ENCODE measurements at places on chromosomes 11 and 22.

DNA sequence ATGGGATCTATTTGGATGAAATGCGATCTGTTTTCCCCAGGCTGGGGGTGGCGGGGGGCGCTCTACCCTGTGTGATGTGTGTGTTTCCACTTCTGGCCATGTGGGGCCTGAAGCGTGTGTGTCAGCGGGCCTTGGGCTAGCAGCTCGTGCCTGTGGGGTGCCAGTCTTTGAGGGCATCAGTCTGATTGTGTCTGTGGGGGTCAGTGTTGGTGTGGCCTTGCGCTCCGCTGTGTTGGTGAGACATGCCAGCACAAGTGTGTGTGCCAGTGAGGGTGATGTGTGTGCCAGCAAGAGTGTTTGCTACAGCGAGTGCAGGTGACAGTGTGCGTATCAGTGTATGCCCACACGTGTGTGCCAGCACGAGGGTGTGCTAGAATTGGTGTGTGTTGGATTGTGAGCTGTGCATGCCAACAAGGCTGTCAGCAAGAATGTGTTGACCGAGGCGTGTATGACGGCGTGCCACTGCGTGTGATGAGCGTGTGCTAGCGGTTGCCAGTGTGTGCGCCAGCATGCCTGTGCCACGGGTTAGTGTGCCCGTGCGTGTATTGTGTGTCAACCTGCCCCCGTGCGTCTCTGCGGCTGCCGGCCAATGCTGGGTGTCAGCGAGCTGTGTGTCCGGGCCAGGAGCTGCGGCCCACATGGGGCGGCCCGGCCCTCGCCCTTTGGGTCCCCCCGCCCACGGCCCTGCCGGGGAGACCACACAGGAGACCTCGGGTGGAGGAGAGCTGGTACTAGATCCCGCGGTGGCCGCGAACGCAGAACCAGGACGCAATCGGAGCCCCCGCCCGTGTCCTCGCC, 519 bp downstream of the ARRB1 start:
- no peak for DNase-seq

DNA sequence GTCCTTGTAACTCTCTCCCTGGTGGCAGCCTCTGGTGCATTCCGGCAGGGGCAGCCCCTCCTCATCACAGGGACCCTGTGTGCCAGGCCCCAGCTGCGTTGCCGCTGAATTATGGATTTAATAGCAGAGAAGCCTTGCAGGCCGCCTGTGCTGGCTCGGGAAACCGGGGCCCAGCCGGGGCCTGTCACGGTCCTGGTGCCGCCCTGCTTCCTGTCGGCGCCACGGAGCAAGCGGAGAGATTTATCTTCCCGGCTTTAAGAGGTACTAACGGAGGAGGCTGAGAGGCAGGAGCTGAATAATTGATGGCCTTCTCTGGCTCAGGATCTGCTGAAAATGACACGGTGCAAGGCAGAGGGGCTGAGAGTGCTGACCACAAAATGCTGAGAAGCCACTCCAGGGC, 54.0 kb upstream of the CCDC188 start:
- no peak for DNase-seq

- DNase-seq, result no peak
These were observed 26.2 kb downstream of the FAM83F start for GRCh38 chr22:40020956-40021355.

GRCh38 chr22:46995501-46996360, 233.3 kb downstream of the TBC1D22A start:
- no peak for DNase-seq

All from head of caudate nucleus (tissue), 42 donors.